Cerebellum (tissue), 4 donors: ENCODE measurements at places on chromosomes 6 and 20.

DNA sequence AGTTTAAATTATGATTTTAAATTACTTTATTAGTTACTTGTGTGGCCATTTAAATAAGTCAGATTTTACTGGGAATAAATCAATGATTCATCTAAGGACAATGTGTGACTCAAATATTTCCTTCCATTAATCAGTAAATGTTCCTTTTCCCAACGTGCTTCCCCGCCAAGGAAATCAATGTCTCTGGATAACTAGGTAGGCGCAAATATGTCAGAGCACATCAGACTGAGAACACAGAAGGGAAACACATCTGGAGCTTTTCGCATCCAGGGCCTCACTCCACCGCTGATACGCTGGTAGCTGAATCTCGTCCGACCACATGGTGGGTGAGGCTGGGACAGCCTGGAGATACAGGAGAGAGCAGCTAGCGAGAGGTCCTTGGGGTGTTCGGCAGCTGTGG, 56.4 kb upstream of the RPS6KA2 start:
- DNase-seq, result no peak

DNA sequence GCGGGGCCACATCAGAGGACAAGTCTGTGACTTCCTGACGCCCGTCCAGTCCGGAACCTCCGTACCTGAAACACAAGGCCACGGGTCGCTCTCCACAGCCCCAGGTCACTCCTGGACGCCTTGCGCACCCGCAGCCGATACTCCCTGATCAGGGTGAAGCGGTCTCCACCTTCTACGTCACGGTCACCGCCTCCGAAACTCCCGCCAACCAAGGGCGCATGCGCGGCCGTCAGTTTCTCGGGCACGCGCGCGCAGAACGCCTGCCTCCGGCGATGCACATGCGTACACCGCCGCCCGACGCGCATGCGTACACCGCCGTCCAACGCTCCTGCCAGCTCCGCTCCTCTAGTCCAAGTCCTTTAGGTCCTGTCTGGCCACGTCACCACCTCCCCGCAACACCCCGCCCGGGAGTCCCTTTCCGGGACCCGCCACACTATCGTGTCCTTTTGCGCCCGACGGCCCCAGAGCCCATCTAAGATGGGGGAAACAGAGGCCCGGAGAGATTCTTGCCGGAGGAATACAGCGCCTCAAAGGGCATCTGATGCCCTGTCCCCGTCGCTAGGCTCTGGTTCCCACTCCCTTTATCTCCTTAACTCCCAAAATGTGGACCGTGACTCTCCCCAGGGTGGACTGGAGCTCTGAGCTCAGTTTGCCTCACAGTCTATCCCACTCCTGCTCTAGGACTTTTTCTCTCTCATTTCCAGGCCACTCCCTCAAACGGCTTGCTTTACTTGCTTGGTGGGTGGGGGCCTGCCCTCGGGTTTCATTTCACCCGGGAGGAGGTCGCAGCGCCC, at the start of gene DSN1:
Gene DSN1 (minus strand): TSS at position 167 of the 794 bp plus-strand sequence. CDS start 2,305 bp downstream, outside the sequence.
- DNase-seq, result peak; percentile 96

DNA sequence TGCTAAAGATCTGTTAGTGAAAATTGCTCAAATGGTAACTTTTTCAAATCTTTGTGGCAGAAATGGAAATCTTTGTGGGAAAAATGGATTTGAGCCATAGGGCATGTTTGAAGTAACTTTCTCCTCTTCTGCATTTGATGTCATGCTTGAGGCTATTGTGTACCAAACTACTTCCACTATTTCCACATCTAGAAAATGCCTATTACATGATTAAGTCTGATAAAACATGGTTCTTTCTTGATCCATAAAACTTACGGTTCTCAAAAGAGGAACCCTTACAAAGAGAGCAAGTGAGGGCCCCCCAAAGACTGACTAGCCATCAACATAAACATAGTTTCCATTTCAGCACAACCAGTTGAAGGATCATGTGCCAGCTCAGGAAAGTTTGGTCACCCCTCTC, 150.6 kb downstream of the NFATC2 start:
- DNase-seq, result no peak

- DNase-seq, result no peak
These were observed 1.2 kb downstream of the ZNF831 start for GRCh38 chr20:59164686-59165391.

- no peak for DNase-seq
These were observed 21.3 kb downstream of the TTPAL start for GRCh38 chr20:44496976-44497375.

GRCh38 chr6:1825926-1826325, 216.2 kb downstream of the FOXC1 start:
- no peak for DNase-seq

GRCh38 chr6:81138236-81138635, 614.2 kb downstream of the TENT5A start:
- no peak for DNase-seq

DNA sequence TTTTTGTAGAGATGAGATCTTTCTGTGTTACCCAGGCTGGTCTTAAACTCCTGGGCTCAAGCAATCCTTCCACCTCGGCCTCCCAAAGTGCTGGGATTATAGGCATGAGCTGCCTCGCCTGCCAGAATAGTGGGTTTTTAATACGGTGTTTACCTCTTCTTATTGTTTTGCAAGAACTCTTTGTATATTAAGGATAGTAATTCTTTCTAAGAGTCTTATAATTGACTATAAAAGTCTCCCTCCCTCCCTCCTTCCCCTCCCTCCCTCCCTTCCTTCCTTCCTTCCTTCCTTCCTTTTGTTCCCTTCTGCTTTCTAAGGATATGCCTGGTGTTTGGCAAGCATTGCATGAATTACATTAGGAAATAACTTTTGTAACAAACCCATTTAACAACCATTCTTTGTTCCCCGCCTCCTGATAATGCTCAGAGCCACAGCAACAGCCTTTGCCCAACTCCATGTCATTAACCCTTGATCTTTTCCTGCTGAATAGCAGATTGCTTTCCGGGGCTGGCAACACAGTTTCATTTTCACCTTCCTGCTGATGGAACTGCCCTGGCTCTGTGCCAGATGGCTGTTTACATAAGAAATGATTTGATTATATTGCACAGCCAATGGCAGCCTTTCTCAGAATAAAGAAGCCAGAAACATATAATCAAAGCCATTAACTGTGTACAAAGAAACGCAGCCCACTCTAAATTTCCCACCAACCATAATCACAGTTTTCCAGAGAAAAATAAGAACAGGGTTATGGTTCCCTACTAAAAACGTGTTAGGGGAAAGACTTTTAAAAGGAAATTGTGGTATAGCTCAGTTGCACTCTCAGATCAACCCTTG, 143.7 kb upstream of the PTPN1 start:
- DNase-seq, result no peak

DNA sequence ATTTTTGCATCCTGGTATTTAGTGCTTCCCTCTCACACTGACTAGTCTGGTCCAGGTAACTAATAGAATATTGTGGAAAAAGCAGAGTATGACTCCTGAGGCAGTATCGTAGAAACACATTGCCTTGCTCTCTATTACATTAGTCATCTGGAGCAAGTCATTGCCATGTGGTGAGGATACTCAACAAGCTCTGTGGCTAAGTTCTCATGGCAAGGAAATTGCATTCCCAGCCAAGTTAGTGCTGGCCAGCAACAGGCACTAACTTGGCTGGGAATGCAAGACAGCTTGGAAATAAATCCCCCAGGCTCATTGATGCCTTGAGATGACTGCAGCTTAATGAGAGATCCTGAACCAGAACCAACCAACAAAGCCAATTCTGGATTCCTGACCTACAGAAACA, 39.7 kb upstream of the HTR1B start:
- no peak for DNase-seq

DNA sequence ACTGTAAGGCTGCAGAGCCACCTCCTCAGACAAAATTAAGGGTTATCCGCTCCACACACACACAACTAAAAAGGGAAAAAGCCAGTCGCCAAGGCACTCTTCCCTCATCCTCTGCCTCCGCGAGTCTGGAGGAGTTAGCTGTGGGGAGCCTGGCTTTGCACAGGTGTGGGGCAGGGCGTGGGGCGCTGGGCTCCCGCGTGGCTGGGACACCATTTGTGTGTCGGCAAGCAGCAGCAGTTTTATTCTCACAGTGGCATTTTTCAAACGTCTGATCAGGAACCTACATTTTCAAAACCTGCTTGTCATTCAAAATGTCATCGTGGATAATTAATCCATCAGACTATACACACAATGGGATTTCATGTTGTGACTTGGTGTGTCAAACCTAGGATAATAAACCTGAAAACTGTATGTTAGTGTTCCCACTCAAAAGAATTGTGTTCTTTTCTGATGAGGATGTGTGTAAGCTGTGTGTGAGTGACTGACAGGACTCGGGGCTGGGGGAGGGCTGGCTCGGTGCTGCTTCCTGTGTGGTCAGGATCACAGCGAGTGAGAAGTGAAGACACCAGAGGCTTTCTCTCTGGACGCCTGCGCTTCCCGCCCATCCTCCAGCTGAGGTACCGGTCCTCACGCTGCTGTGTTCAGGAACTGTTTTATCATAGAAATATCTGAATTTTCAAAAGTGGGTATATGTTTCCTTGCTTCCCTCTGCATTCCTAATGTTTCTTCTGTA, 83.1 kb downstream of the IRF4 start:
- no peak for DNase-seq

DNA sequence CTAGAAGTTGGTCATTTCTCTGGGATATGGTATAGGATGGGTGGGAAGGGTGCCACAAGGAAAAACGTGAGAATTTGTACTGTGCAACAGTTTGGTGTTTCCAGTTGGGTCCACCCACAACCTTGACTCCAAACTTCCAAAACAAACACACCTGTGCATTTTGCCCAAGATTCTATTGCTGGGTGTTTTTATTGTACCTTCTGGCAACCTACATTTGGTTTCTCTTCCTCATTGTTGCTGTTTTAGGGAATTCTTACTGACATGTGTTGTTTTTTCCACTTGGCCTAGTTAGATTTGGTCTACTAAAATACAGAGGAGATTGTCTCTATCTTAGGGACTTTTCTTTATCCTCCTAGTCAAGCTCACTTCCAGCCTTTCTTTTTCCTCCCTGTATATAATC, 16.7 kb downstream of the TULP4 start:
- no peak for DNase-seq

GRCh38 chr6:141347086-141347485, 785.6 kb upstream of the GJE1 start:
- no peak for DNase-seq

GRCh38 chr6:105681061-105681460, 278.2 kb upstream of the PREP start:
- no peak for DNase-seq

DNA sequence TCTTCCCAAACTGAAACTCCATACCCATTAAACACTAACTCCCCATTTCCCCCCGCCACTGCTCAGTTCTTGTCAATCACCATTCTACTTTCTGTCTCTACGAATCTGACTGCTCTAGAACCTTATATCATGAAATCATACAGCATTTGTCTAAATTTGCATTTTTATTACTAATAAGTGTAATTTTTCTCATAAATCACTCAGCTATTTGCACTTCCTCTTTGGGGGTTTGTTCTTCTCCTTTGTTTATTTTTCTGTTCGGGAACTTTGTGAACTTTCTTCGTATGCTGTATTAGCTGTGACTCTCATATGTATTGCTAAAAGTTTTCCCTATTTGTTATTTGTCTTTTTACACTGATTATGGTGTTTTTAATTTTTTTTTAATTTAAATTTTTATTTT, 152.2 kb downstream of the SLC16A10 start:
- DNase-seq, result no peak

DNA sequence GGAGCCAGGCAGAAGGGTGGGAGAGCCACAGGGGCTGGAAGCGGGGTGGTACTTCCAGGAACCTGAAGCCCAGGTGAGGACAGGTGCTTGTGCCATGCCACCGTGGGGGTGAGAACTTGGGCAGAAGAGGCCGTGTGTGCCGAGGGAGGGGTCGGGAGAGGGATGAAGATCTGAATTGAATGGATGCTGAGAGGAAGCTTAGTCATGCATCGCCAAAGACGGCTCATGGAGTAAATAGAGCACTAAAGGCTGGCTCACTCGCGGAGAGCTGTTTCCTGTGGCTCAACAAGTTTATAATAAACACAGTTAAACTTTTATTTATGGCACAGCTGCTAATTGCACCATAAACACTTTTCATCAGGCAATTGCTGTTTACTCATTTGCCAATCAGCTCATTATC, 21.7 kb upstream of the MYT1 start:
- DNase-seq, result no peak

GRCh38 chr20:63782051-63782471, 42.5 kb downstream of the SLC2A4RG start:
- DNase-seq, result no peak
